ENCODE measurements at places on chromosomes 1 and 21.

DNA sequence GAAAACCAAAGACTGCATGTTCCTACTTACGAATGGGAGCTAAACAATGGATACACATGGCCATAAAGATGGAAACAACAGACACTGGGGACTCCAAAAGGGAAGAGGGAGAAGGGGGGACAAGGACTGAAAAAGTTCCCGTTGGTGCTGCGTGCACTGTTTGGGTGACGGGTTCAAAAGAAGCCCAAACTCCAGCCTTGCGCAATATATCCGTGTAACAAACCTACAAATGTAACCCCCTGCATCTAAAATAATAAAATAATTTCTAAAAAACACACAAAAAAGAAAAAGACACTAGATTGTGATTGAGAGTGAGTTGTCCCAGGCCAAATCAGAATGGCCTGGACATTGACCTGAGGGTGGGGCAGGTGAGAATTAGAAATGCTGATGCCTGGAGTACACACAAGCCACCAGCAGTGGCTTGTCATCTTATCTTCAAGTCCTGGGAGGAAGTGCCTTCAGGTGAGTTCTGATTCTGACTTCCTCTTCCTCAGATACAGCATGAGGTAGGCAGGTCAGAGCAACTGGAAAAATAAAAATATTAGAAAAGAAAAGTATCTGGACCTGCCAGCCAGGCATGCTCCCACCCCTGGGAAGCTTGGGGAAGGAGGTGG lies 54.7 kb downstream of the SPATA46 start:
- no peak for DNase-seq

GRCh38 chr1:171126504-171126903 lies 35.8 kb downstream of the FMO3 start:
- no peak for DNase-seq

DNA sequence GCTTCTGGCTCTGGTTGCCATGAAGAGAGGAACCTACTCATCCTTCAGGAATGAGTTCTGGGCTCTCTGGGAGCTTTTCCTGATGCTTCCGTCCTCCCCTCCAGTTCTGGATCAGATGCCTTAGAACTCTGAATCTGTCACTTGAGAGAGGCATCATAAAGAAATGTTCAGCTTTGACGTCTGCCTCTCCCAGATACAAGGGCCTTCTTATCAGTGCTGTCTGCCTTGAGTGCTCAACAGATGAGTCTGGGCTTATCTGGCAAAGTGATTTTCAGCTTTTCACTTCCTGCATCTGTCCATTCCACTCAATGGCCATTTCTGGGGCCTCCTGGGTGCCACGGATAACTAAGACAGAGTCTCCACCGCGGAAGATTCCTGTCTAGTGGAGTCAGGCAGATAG lies 12.3 kb upstream of the OTUD3 start:
- DNase-seq, result no peak

GRCh38 chr1:75559136-75559535 lies 51.8 kb downstream of the SLC44A5 start:
- no peak for DNase-seq

- no peak for DNase-seq
Measured at GRCh38 chr1:5685446-5686040, 306.7 kb downstream of the NPHP4 start.

Measured in hematopoietic multipotent progenitor cell treated with erythropoietin and hydrocortisone succinate and interleukin-3 and kit ligand, for 15 days (in vitro differentiated cells).